ENCODE measurements at places on chromosomes 2 and 18.

DNA sequence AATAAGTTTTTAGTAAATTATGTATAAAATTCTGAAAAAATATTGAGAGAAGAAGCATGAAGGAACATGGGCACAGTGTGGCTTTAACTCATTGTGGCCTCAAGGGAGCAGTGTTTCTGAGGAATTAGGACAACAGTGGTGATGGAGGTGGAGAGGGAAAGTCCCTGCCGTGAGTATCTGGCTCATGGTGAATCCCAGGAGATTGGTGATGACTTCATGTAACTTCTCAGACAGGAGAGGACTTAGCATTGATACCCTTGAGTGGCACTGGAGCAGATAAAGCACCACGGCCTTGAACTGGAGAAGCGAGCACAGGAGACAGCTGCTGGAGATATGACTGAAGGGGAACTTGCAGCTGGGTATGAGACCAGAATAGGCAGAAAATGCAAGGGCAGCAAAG, 35.0 kb upstream of the LRP1B start:
- DNase-seq: no peak

DNA sequence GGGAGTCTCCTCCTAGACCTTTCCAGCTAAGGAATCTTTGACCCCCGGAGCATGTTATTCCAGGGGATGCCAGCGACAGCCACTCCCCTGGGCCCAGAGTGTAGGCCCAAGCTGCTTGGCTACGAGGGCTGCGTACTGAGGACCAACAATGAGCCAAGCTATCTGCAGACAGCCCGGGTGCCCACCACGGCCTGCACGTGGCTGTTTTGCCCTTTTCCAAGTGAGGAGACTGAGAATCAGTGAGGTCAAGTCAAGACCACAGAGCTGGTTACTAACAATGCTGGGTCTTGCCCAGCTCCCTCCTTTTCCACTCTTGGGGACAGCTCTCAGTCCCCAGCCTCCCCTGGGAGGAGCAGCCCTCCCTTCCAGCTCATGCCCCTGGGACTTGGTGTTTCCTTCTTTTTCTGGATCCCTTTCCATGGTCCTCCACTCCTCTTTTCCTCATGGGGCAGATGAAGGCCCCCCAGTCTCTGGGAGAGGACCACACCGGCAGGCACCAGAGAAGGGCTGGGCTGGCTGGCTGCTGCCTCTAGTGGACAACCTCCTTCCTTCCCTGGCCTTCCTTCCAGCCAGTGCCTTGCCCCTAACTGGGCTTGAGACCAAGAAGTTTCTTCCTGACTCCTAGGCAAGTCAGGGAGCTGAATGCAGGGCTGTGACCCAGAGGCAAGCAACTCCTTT, 550 bp upstream of the MALL start:
- DNase-seq: no peak

DNA sequence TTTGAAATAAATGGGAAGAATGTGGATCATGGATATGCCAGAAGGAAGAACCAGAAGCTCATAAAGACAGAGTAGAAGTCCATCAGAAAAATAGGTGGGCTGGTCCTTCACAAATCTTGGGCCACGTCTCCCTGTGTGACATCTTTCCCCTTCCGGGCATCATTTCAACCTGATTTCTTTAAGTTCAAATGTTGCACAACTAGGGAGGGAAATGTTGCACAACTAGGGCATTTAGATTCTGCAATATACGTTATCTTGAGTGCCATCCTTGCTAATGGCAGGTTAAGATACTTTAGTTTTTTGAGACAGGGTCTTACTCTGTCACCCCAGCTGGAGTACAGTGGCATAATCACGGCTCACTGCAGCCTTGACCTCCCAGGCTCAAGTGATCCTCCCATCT, 129.6 kb downstream of the CERS6 start:
- no peak for DNase-seq

- DNase-seq: no peak
Measured at GRCh38 chr2:205787761-205788160, 105.5 kb downstream of the NRP2 start.
